ENCODE measurements at places on chromosomes 1 and 21.

- peak; percentile 62 for DNase-seq
These were observed 35.2 kb downstream of the URB2 start for GRCh38 chr1:229661022-229661877.

GRCh38 chr1:31183927-31184554 lies 55.6 kb downstream of the NKAIN1 start:
- DNase-seq = no peak

DNA sequence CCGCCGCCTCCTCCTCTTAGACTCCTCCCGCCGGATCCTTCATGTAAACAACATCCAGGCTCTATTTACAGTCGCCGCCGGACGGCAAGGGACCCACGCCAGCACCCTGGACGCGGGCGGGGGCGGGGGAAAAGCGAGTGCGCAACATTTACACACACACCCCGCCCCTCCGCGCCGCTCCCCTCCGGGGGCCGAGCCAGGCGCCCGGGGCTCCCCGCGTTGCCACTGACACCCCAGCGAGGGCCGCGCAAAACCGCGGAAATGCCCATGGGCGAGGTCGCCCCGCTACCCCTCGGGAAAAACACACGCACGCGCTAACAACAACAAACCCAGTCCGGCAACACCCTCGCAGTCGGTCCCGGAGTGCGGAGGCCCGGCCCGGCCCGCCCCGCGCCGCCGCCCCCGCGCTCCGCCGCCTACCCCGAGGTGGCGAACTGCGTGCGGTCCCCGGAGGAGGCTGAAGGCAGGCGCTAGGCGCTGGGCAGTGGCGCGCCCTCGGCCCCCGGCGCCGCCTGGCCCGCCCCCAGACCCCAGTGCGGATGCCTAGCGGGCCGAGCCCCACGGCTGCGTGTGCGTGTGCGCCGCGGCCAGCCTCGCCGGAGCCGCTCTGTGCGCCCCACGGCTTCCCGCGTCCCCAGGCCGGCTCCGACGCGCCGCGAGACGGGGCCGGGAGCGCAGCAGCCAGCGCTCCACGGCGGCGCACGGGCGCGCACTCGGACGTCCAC lies 81.1 kb upstream of the AK4 start:
- peak; percentile 59 for DNase-seq

DNA sequence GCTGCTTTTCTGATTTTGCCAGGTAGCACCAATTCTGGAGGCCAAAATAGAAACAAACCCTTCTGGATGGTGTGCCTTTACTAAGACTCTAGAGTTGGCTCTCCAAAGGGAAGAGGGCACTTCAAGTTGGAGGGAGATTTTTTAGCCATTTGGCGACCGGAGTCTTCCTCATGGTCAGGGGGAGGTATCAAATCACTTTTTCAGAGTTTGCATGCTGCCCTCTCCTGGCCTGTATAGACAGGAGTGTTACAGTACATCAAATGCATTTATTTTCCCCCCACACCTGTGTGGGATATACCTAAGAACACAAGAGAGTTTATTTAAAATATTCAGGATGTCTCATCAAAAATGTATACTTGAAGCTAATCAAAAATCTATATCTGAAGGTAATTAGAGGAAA lies 3.2 kb downstream of the GREM2 start:
- DNase-seq = no peak

DNA sequence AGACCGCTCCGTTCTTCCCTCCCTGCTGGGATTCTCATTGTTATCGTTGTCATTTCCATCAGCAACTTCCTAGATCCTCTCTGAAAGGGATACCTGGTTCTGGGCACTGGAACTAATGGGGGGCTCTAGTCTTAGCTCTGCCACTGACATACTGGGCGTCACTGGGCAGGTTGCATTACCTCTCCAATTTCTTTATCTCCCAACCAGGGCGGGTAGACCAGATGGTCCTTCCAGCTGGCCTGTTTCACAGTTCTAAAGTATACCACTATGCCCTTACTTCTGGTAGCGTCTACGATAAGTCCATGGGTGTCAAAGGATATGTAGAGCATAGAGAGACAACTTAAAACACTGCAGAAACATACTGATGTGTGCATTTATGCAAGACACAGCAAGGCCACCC lies 1.4 kb downstream of the GPR37L1 start:
- DNase-seq = no peak

DNA sequence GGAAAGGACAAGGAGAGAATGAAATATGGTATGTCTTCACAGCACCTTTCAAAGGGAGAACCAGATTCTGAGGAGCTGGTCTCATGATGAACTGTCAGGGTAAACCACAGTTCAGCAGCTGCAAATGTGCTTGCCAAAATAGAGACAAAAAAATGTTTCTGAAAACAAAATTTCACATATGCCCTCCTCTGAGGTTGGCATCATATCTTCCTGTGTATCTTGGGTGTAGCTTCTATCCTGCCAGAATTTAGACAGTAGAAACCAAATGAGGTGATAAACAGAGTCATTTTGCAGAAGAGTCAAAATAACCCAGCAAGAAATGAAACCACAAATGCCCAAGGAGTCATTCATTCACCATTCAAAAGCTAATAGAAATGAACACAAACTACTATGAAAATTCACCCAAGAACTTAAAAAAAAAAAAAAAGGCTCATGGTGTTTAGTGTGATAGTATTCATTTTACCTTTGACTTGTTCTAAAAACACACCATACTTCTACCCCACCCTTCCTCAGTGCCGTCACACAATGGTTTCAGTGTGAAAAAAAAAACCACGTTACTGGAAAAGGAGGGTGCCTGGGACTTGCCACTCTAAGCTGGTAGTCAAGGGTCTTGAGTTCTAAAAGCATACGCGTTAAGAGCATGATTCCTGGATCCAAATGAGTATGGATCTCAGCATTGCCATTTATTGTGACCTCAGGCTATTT lies 18.5 kb downstream of the SELL start:
- no peak for DNase-seq

Measured in stimulated activated CD4-positive, alpha-beta T cell treated with anti-CD3 and anti-CD28 coated beads, Interleukin-15, amount 100 ng/mL, for 1 hour (primary cell).